ENCODE measurements at places on chromosomes 6 and 20. TPM values are rescaled to one million over a fixed set of nuclear protein-coding genes. Genes with fewer than 3 reads are reported as not detected.

Gene MUC21
- total RNA-seq = not detected

Gene HLA-G
- total RNA-seq = not detected

Gene KCNG1
- total RNA-seq = 26.5 TPM

Gene ISM1
- 0.24 TPM for total RNA-seq

Gene SLC22A16
- total RNA-seq = not detected

Gene LY6G5C
- 1.3 TPM for total RNA-seq

Gene PLA2G7
- 0.06 TPM for total RNA-seq

Gene SERPINB6
- 136 TPM for total RNA-seq

Gene FAM217A
- total RNA-seq = not detected

Gene POM121L2
- not detected for total RNA-seq

Gene COL10A1
- not detected for total RNA-seq

Gene TAGAP
- total RNA-seq = not detected

Gene PLCB4
- 23.2 TPM for total RNA-seq

Gene TP53TG5
- not detected for total RNA-seq
